Neural crest cell (in vitro differentiated cells): ENCODE measurements at places on chromosomes 7 and 10. TPM values are rescaled to one million over a fixed set of nuclear protein-coding genes. Genes with fewer than 3 reads are reported as not detected.

Gene TMEM139
- total RNA-seq, result 0.61 and 0.91 TPM in 2 replicates

Gene WDR11
- total RNA-seq, result 45.4 and 52.5 TPM in 2 replicates

Gene CTAGE15
- total RNA-seq, result not detected in 2 replicates

GRCh38 chr7:2353936-2354185 lies 766 bp upstream of the EIF3B start:
- H3K36me3 ChIP-seq, result peaks cover 4% of the 10 kb centered on the region
- peaks cover 21% of the 10 kb centered on the region for H3K4me1 ChIP-seq

- H3K4me3 ChIP-seq, result no peak overlapping the region
- H3K27me3 ChIP-seq, result no peaks in the 10 kb centered on the region
- no peaks in the 10 kb centered on the region for H3K36me3 ChIP-seq
- no peaks in the 10 kb centered on the region for H3K4me1 ChIP-seq
- H3K27ac ChIP-seq, result no peak overlapping the region
Measured at GRCh38 chr7:2970307-2970664, 73.4 kb downstream of the CARD11 start.

DNA sequence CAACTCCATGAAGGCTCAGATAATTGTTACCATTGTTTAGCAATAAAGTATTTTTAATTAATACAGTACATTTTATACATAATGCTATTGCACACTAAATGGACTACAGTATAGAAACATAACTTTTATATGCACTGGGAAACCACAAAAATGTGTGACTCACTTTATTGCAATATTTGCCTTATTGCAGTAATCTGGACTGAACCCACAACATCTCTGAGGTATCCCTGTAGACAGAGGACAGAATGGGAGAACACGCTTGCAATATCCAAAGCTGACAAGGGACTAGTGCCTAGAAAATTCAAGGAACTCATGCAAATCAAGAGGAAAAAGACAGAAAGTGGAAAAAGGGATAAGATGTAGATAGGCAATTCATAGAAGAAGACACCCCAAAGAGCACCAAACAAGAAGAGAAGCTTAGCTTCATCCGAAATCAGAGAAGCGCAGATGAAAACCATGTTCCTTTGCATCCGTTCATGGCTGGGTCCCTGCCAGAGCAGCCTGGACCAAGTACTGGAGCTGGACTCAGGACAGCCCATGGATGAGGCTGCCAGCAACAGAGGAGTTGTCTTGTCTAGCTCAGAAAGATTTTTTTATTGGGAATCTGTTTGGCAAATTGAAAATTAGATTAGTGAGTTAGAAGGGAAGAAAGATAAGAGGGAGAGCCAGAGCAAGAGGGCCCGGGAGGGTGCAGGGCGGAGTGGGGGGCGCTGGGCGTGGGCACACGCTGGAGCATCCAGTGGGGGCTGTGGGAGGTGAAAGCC lies 16.0 kb upstream of the GALNTL5 start:
- H3K4me1 ChIP-seq, result peaks cover 4% of the 10 kb centered on the region
- no peak for DNase-seq
- no peaks in the 10 kb centered on the region for H3K36me3 ChIP-seq
- no peak overlapping the region for H3K4me3 ChIP-seq

DNA sequence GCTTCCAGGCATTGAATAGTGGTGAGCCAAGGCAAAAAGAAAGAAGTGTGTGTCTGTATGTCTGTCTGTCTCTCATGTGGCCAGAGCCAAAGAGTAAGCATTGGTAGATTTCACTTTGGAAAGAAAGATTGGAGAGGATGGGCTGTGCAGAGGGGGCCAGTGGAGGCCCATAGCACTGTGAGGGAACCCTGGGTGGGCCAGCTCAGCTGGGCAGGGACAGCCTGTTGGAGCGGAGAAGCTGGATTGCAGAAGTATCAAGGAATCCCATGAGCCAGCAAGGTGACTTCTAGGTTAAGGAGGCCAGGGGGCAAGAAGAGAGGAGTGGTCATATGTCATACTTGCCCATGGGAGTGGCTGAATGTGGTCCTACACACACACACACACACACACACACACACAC lies 1.5 kb upstream of the GRID1 start:
- peaks cover 12% of the 10 kb centered on the region for H3K4me1 ChIP-seq
- H3K27me3 ChIP-seq, result peaks cover 85% of the 10 kb centered on the region
- H3K36me3 ChIP-seq, result no peaks in the 10 kb centered on the region
- no peak for DNase-seq
- peak overlapping the region; percentile 80 for H3K4me3 ChIP-seq

DNA sequence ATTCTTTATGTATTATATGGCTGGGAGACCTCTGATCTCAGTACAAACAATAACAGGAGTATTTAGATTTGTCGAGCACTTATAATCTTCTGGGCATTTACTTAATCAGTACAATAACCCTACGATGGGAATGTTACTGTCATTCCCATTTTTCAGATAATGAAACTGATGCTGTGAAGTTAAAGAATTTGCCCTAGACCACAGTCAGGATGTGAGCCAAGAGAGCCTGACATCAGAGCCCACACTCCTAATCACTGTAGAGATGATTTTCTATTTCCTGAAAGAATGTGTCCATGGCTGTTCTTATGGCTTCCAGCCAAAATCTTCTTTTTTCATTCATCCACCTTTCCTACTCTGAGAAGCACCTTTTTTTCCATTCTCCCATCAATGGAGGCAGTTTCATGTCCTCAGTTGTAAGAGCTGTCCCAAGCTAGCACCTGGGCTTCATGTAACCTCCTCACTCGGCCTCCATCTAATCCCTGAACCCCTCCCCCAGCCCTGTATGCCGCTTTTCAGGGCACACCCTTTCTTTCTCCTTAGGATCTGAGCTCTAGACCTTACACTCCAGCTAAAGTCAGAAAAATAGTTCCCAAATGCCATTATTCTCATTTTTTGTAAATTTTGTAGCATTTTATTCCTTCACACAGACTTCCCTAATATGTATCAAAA lies 12.2 kb upstream of the CAV1 start:
- peaks cover 4% of the 10 kb centered on the region for H3K27me3 ChIP-seq
- H3K4me1 ChIP-seq, result peaks cover 10% of the 10 kb centered on the region
- no peak overlapping the region for H3K4me3 ChIP-seq
- H3K27ac ChIP-seq, result no peak overlapping the region
- no peaks in the 10 kb centered on the region for H3K36me3 ChIP-seq
- no peak for DNase-seq

DNA sequence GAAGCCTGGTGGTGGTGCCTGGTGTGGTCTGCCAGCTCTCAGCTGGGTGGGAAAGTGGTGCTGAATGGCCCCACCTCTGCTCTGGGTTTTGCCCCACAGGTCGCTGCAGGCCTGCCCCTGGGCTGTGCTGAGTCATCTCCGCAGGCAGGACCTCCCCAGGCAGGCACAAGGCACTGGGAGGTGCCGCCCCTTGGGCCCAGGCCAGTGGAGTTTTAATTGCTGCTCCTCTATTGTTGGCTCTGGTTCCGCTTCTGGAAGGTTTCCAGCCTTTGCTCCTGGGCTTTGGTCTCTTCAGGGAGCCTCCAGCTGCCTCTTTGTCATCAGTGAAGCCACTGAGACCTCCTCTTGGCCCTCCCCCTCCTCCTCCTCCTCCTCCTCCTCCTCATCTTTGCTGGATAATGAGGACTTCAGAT lies 180.3 kb upstream of the GRB10 start:
- peaks cover 7% of the 10 kb centered on the region for H3K36me3 ChIP-seq
- no peak overlapping the region for H3K27ac ChIP-seq
- no peak for DNase-seq

DNA sequence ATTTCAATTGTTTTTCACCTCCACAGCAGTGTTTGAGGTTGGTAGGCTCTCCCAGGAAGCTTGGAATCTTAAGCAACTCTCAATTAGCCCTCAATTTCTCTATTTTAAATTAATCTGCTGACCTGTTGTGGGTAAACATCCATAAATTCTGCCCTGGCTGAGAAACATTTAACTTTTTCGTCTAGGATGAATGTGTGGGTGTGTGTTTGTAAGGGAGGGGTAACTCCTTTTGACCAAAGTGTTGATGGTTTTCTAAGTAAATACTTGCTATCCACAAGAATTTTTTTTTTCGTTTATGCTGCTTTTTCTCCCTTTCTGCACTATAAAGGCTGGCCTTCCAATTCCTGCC lies 973 bp downstream of the PPP3CB start:
- peak overlapping the region; percentile 96 for H3K4me3 ChIP-seq
- H3K36me3 ChIP-seq, result peaks cover 11% of the 10 kb centered on the region
- H3K27ac ChIP-seq, result peak overlapping the region; percentile 85
- no peaks in the 10 kb centered on the region for H3K27me3 ChIP-seq
